B cell (primary cell): ENCODE measurements at places on chromosomes 5 and 9. TPM values are rescaled to one million over a fixed set of nuclear protein-coding genes. Genes with fewer than 3 reads are reported as not detected.

The OBP2B gene
- total RNA-seq: not detected in 2 replicates

DNA sequence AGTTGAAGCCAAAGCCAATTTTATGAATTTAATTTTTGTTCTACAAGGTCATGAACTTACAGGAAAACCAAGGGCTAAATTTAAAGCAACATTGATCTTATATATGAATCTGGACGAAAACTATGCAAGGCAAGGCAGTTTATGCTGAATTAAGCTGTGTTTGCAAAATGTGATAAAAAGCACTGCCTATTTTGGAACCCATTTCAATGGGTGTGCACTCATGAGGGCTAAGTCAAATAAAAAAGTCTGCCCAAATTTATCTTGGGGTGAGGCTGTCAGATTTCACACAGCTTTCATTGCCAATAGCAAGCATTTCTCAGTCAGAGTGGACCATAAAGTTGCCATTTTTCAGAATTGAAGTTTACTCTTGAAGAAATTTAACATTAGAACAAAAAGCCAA lies 199.9 kb downstream of the LURAP1L start:
- no peaks in the 10 kb centered on the region for H3K36me3 ChIP-seq
- no peak overlapping the region for H3K4me3 ChIP-seq
- no peaks in the 10 kb centered on the region for H3K27me3 ChIP-seq
- no peak overlapping the region for H3K27ac ChIP-seq
- no peaks in the 10 kb centered on the region for H3K4me1 ChIP-seq

DNA sequence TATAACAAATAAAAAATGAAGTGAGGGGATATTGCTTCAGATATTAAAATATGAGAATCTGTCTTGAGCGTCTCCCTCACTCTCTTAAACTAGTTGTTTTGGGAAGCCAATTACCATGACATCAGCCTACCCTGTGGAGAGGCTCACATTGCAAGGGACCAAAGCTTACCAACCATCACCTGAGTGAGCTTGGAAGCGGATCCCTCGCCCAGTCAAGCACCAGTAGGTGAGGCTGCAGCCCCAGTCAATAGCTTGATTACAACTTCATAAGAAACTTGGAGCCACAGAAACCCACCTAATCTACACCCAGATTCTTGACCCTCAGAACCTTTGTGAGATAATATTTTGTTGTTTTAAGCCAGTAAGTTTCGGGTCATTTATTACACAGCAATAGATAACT lies 206.2 kb downstream of the CEMIP2 start:
- H3K27me3 ChIP-seq: no peaks in the 10 kb centered on the region
- no peak for DNase-seq
- no peaks in the 10 kb centered on the region for H3K4me1 ChIP-seq

DNA sequence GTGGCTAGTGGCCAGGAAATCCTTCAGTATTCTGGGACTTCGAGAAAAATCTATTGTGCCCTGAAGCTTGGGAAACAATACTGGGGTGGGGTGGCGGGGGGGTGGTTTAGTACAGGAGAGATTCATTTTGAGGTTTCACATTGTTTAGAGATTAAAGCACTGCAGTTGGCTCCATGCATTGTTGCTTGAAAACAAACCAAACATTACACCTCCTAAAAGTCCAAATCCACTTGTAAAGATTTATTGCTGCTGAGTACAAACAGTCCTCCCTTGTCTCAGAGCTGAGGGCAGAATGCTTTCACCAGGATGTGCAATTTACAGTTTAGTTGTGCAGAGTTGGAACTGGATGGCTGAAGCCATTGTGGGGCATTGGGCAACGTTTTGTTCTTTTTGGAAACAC lies 49.4 kb downstream of the GGTA1 start:
- H3K27me3 ChIP-seq: peaks cover 2% of the 10 kb centered on the region
- no peaks in the 10 kb centered on the region for H3K4me1 ChIP-seq
- DNase-seq: no peak

DNA sequence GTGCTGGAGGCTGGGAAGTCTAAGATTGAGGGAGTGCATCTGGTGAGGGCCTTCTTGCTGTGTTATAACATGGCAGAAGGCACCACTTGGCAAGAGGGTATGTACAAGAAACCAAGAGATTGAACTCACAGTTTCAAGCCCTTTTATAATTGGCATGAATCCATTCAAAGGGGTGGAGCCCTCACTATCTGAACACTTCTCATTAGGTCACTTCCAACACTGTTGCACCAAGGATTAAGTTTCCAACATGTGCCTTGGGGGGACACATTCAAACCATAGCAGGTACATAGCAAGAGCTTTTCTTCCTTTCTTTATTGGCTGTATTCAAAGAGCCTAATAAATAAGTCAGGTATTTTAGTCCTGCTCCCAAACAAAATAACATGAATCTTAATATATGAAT lies 62.7 kb downstream of the PRELID2 start:
- no peak for DNase-seq
- H3K27me3 ChIP-seq: no peaks in the 10 kb centered on the region
- H3K27ac ChIP-seq: no peak overlapping the region
- H3K36me3 ChIP-seq: no peaks in the 10 kb centered on the region
- H3K4me3 ChIP-seq: no peak overlapping the region
- H3K4me1 ChIP-seq: no peaks in the 10 kb centered on the region

The C5orf52 gene
- total RNA-seq: not detected in 2 replicates
